ENCODE measurements at places on chromosomes 13 and 19.

- no peak overlapping the region for H3K27ac ChIP-seq
- H3K4me1 ChIP-seq = no peaks in the 10 kb centered on the region
- no peaks in the 10 kb centered on the region for H3K27me3 ChIP-seq
- no peak overlapping the region for H3K4me3 ChIP-seq
- H3K36me3 ChIP-seq = no peaks in the 10 kb centered on the region
- no peak for DNase-seq
Measured at GRCh38 chr13:90120026-90120425, 1227.5 kb upstream of the MIR17HG start.

DNA sequence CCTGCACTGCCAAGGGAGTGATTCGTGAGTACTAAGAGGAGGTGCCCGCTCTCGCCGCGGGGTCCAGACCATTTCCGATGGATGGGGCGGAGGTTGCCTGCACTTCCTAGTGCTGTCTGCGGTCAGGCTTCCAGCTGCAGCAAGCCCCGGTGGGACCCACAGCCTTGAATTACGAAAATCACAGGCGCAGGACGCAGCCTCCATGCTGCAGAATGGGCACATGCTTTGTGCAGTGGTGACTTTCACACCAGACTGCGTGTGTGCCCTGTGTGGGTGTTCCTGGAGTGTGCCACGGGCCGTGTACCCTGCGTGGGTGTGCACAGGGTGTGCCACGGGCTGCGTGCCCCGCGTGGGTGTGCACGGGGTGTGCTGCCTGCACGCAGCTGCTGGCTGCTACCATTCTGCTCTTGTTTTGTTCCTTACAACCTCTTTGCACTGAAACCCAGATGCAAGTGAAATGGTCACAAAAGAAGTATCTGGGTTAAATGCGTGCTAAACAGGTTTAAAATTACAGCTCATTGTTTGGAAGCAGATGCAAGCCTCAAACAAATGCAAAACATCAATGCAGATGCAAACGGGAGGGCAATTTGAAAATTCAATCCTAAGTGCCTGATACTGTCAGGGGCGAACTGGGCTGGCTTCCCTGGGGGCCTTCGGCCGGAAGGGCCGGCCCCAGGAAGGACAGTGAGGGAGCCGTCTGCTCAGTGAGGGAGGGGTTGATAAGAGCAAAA, 221.2 kb upstream of the SOX1 start:
- no peak for DNase-seq
- no peaks in the 10 kb centered on the region for H3K27me3 ChIP-seq
- H3K36me3 ChIP-seq = no peaks in the 10 kb centered on the region
- no peak overlapping the region for H3K4me3 ChIP-seq

- no peak for DNase-seq
- H3K36me3 ChIP-seq = no peaks in the 10 kb centered on the region
- H3K4me1 ChIP-seq = no peaks in the 10 kb centered on the region
- no peak overlapping the region for H3K27ac ChIP-seq
Measured at GRCh38 chr13:58087566-58087965, 456.0 kb downstream of the PCDH17 start.

DNA sequence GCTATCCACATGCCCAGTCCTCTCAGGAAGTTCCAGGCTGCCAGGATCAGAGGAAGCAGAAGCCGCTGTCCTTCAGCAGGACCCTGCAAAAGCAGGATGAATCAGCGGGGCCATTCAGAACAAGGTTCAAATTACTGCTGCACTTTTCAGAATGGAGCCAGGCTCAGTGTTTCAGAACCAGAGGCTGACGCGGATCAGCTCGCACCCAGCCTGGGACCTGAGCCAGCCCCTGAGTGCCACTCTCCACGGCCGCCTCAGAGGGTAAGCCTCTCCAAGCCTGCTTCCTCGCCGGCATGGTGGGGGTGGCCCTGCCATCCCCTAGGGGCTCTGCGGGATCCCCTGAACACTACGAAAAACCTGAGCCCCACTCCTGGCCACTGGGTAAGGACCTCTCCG, 24.7 kb downstream of the RASA3 start:
- no peaks in the 10 kb centered on the region for H3K4me1 ChIP-seq
- H3K27me3 ChIP-seq = no peaks in the 10 kb centered on the region
- H3K4me3 ChIP-seq = no peak overlapping the region

GRCh38 chr13:44359983-44360375, 13.6 kb upstream of the SERP2 start:
- H3K4me1 ChIP-seq = no peaks in the 10 kb centered on the region
- H3K36me3 ChIP-seq = no peaks in the 10 kb centered on the region
- DNase-seq = no peak
- H3K27me3 ChIP-seq = no peaks in the 10 kb centered on the region
